ENCODE measurements at places on chromosomes 11 and 22. TPM values are rescaled to one million over a fixed set of nuclear protein-coding genes. Genes with fewer than 3 reads are reported as not detected.
A peak's percentile ranks its signal among the peaks of the same experiment; 100 is the strongest.

GRCh38 chr11:75272821-75273301, 32.3 kb downstream of the TPBGL start:
- peak; percentile 45 for DNase-seq

The PAAF1 gene
- 13.9 TPM for total RNA-seq

DNA sequence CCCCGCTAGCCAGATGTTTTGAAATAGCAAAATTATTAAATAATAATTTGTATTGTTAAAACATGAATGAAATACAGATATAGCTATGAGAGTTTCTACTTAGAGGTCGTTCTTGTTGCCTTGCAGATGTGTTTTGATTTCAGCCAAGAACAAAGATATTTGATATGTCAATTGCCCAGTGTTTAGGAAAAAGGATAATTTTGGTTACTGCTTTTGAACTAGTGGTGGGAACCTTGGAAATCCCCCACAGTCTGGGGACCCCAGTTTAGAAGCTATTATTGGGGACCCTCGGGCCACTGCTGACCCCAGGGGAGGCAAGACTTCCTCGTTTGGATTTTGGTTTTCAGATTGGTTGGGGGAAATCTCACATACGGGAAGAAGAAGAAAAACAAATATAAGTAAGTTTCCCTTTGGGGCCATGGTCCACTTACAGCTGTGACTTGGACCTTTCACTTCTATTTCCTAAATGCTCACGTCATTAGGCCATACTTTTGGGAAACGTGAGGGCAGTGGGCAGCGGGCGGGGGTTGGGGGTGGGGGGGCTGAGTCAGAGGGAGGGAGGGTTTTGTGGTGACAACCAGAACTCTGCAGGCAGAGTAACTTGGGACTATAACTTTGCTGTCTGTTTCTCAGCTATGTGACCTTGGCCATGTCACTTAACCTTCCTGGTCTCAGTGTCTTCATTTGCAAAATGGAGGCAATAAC, 37.0 kb downstream of the LDLRAD3 start:
- no peak for DNase-seq

The TRIM48 gene
- total RNA-seq: not detected

- DNase-seq: peak; percentile 90
Measured at GRCh38 chr11:121741761-121742361, 289.1 kb upstream of the SORL1-AS1 start.

The TUBGCP6 gene
- 20.6 TPM for total RNA-seq

The TP53AIP1 gene
- not detected for total RNA-seq

DNA sequence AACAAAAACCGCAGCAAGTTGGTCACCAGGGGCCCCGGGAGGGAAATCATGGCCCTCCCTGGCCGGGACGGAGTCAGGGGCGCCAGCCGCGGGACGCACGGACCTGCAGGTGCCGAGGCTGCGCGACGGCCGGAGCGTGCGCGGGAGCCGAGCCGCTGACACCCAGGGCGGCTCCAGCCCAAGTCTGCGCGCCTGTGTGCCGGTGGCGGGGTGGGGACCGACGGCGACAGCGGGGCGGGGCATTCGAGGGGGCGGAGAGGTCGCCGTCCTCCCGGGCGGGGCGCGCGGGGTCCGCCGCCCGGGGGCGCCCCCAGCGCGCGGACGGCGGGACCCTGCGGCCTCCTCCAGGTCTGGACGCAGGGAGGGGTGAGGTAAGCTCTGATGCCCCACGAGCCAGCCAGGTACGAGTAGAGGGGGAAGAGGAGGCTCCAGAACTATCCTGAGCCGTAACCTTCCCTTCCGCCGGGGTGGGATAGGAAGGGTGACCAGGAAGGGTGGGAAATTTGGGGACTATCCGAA, at the start of gene ESAM:
Gene ESAM (minus strand): TSS at position 186 of the 519 bp plus-strand sequence. CDS start 136 bp downstream, at position 50.
- DNase-seq: peak; percentile 58

The BIRC3 gene
- total RNA-seq: 11.9 TPM

The SESN3 gene
- 15.3 TPM for total RNA-seq

- DNase-seq: no peak
Measured at GRCh38 chr22:19143967-19144400, 467 bp downstream of the ESS2 start.

The TSGA10IP gene
- total RNA-seq: not detected

Measured in right cardiac atrium (tissue), 5 donors.